ENCODE measurements at places on chromosomes 7 and 10.

- DNase-seq = no peak
Observed at GRCh38 chr10:87878664-87879459, 15.4 kb downstream of the PTEN start.

DNA sequence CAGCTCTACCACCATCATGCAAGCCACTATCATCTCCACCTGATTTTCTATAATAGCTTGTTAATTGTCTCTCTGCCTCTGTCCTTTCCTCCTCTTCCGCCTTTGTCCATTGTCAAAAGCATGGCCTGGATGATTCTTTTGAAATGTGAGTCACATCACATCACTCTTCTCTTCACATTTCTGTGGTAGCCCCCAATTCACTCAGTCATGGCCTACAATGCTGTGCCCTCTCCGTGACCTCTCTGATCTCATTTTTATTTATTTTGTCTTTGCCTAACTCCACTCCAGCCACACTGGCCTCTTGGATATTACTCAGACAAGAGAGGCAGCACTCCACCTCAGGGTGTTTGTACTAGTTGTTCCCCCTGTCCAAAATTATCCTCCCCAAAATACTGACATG is 4.9 kb upstream of the ABCB4 start:
- no peak for DNase-seq

- DNase-seq = no peak
Observed at GRCh38 chr7:12726908-12727307, 39.5 kb downstream of the ARL4A start.

DNA sequence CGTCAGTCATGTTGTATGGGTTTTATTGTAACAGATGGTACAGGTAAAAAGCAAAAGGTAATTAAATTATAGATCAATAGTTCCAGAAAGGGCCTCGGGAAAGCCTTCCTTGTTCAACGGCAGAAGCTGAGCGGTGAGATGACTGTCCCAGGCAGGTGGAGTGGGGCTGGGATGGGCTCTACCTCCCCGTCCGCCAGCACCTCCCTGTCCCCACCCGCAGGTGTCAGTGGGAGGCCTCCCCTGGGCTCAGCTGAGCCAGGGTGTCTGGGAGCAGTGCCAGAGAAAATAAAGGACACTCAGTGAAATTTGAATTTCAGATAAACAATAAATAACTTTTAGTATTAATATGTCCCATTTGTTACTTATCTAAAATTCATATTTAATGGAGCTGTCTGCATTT is 58.9 kb downstream of the CLRN3 start:
- DNase-seq = peak; percentile 58

GRCh38 chr7:17185690-17186070 is 112.8 kb upstream of the AHR start:
- no peak for DNase-seq

GRCh38 chr10:88077977-88078376 is 214.6 kb downstream of the PTEN start:
- no peak for DNase-seq

DNA sequence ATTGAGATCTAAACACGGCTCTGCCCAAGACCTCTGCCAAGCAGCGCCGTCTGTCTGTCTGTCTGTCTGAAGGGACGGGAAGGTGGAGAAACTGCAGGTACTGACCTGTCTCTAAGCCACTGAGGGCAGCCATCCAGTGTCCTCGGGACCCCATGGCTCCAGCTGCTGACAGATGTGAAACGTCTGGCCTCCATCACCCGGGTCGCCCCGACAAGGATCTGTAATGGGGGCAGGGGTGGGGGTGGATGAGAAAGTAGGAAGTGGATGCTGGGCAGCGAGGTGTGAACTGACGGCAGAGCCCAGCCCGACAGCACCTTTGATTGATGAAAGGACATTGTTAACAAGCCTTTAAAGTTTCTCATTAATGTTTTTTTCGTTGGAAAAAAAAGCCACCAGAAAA is 193.1 kb downstream of the EBF3 start:
- DNase-seq = no peak
